NCI-H2081 (cell line): ENCODE measurements at places on chromosomes 13 and 19.
A peak's percentile ranks its signal among the peaks of the same experiment; 100 is the strongest.

- DNase-seq, result peak; percentile 7
Measured at GRCh38 chr19:35044317-35045117, 3.0 kb downstream of the HPN start.

DNA sequence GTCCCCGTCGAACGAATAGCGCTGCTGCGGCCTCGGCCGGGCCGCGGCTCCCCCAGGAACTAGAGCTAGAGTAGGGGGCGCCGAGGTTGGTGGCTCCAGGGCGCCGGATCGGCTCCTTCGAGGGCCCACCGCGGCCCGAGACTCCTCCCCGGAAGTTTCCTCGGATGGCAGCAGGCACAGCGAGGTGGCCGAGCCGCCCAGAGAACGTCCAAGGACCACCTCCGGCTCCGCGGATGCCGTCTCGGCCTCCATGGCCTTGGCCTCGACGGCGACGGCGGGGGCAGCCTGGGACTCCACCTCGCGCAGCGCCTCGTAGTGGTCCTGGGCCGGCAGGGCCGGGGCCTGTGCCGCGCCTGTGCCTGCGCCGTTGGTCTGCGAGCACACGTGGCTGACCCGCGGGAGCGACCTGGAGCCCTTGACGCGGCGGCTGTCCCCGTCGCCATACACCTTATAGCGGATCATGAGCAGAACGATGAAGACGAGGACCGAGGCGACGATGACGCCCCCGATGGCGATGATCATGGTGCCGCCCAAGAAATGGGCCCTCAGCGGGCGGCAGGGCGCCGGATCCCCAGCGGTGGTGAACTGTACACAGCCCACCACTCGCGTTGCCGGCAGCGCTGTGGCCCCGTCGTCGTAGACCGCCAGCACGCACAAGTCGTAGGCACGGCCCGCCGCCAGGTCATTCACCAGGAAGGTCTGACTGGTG lies 11.8 kb downstream of the IFNL1 start:
- no peak for DNase-seq

DNA sequence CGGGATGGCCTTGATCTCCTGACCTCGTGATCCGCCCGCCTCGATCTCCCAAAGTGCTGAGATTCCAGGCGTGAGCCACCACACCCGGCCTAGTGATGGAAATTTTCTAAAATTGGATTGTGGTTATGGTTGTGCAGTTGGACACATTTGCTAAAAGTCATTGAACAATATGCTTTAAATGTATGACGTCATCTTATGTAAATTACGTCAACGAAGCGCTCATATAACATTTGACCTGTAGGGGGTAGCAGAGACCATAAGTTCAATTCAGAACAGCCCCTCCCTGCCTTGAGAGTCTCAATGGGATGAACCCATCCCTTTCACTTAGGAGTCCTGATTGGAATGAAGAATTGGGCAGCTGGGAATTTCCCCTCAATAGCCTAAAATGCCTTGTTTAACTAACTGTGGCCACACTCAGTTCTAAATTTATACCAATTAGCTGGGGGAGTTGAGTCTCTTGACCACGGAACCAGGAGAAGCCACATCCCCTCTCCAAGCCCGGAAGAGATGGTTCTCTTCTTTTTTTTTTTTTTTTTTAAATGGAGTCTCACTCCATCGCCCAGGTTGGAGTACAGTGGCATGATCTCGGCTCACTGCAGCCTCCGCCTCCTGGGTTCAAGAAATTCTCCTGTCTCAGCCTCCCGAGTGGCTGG lies 15.2 kb upstream of the TLE6 start:
- peak; percentile 77 for DNase-seq

GRCh38 chr13:60755380-60756163 lies 358.6 kb downstream of the TDRD3 start:
- no peak for DNase-seq

DNA sequence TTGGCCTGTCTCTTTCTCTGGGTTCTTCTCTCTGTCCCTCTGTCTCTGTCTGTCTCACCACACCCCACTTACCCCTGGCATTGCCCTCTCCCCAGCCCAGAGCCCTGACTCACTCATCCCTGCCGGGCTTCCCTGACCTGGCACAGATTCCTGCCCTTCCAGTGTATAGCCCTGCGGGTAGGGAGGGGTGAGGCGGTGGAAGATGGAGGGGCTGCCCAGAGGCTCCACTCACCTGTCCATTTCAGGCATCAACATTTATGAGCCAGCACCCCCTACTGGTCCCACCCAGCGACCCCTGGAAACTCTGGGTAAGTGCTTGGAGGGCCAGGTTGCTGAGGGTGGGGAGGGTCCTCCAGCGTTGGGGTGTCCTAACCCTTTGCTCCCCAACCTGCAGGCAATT lies 1.0 kb downstream of the NCCRP1 start:
- no peak for DNase-seq

GRCh38 chr13:22495819-22496218 lies 685.0 kb upstream of the SGCG start:
- DNase-seq, result no peak
